ENCODE measurements at places on chromosomes 4 and X. TPM values are rescaled to one million over a fixed set of nuclear protein-coding genes. Genes with fewer than 3 reads are reported as not detected.

ADAM29 gene
- polyA plus RNA-seq, result not detected

ZFP92 gene
- 2.2 TPM for polyA plus RNA-seq

GRCh38 chrX:47358387-47359065 is 11.9 kb upstream of the ZNF157 start:
- no peak for DNase-seq

DNA sequence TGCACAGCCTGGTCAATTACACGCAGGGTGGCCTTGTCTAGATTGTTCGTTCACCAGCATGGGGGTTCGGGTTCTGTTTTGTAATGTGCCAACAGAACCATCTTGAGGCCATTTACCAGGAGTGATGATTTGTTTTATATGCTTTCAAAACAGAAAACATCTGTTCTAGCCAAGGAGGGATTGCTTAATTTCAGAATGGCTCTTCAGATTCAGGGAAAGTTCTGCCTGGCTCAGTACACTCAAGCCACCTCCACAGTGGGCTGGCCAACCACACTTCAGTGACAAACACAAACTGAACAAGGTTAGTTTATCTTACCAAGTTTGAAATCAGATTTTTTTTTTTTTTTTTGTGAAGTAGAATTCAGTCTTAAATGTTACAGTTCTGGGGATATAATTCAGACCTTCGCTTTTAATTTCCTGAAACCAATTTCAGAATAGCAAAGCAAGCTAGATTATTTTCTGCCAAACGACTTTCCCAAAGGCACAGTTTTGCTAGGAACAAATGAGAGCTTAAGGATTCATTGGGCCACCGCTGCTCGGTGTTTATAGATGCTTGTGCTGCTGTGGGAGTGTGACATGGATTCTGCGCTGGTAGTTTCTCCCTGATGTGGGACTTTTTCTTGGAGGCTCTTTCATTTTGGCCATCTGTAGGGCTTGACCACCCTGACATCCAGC is 23.4 kb downstream of the SMS start:
- DNase-seq, result no peak

TTC29 gene
- polyA plus RNA-seq, result not detected

DNA sequence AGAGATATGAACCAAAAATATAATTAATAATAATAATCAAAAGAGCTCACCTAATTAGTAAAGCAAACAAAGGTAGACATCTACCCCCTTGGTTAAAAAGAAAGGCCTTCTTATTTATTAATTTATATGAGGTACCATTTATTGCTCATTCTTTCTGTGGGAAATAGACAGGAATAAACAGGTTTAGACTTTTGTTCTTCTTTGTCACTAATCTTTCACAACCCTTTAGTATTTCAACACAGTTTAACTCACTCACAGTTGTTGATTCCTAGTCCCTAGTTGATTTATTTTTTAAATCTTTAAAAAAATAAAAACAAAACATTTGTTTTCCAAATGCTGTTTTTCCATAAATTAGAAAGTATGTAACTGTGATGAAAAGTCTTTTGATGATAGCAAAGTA is 5.6 kb downstream of the PPARGC1A start:
- no peak for DNase-seq

SPANXC gene
- polyA plus RNA-seq, result not detected

DNA sequence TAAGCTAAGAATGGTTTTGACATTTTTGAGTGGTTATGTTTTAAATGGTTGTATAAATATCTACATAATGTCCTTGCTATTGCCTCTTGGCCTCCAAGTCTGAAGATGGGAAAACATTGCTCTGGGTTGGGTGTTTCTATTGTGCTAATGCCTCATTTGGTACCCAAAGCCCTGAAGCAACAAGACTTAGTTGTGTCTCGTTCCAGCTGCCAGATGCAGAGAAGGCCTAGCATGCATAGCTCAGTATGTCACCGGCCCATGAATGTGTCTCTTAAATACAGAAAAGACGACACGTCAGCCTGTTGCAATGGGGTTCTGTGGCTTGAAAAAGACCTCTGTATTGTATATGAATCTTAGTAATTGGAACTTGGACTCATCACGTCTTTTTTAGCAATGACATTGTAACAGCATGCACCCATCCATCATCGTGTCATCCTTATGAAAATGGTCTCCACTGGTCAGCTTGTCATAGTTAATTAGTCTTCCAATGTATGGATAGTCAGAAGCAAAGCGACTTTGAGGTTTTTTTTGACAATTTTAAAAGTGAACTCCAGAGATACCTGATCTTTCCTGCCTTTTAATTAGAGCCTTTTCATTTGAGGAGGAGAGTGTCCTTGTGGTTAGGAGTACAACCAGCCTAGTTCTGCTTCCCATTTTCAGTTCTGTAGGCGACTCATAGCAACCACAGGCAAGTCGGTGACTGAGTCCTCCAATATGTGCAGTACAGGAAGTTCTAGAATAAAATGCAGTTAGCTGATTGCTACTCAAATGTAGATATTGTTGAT is 126.4 kb upstream of the GATB start:
- no peak for DNase-seq

DNA sequence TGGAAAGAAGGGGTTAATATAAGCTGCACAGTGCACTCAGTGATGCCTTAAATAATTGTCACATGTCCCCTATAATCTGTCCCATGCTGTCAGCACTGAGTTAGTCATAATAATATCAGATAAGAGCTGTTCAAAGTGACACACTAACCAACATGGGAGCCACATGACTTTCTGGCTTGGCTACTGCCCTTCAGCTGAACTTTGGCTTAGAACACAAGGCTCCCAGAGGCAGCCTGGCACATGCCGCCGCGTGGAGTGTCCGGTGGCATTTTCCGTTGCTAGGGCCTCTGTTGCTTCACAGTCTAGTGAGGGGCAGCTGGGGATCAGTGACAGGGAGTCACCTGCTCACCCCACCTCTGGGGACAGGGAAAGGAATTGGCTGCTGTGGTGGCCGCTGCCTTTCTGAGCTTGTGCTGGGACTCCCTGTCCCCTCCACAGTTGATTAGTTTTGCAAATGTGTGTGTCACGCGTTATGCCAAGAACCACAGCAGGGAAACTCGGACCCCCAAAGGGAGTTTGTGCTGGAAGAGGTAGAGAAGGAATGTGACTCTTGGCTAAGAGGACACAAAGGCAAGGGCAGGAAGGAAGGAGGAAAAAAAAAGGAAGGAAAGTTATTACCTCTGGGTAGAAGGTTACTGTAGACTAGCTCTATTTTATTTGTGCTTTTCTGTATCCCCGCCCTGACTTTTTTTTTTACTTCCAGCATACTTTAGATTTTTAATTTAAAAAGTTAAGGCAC is 41.1 kb upstream of the PPARGC1A start:
- DNase-seq, result peak; percentile 26

GRCh38 chr4:68375667-68376559 is 26.0 kb upstream of the YTHDC1 start:
- peak; percentile 4 for DNase-seq

- DNase-seq, result no peak
Observed at GRCh38 chr4:110945600-110945999, 322.7 kb upstream of the PITX2 start.

CCDC160 gene
- 0.21 TPM for polyA plus RNA-seq

SPANXA1 gene
- polyA plus RNA-seq, result not detected

DNA sequence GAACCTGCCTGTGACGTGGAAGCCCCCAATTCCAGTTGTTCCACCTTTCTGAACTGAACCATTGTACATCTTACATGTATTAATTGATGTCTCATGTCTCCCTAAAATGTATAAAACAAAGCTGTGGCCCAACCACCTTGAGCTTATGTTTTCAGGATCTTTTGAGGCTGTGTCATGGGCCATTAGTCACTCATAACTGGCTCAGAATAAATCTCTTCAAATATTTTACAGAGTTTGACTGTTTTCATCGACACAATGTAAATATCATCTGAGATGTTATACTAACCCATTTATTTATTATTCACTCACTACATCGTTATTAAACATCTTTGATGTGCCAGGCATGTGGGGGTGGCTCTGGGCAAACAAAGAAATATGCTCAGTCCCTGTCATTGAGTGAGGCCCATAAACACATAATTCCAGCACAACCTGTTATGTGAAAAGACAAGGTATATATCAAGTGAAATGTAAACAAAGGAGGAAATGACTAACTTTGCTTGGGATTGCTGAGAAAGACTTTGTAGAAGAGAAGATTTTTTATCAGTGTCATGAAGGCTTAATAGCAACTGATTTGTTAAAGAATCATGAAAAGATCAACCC is 34.5 kb upstream of the PPM1K start:
- no peak for DNase-seq

DNA sequence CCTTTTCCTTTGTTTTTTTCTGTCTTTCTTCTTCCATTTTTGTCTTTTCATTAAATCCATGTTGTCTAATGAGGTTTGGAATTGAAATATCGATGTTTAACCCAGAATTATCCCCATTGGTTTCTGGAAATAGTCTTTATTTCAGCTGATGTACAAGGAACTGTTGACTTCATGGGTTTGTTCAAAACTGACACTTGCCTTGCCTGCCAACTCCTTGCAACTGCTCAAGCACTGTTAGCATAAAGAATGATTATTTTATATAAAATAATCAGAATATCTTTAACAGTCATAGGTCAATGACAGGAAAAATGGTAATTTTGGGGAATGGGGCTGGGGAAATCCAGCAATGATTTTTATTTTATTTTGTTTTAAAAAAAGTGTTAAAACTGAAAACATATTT is 359.6 kb upstream of the LCORL start:
- DNase-seq, result no peak

FMR1NB gene
- not detected for polyA plus RNA-seq

GRCh38 chrX:103376118-103376978 is at the start of gene BEX3:
Gene BEX3, plus strand, starts transcription at chrX:103376538. Its CDS starts 984 bp downstream, at chrX:103377522.
- peak; percentile 58 for DNase-seq

DNA sequence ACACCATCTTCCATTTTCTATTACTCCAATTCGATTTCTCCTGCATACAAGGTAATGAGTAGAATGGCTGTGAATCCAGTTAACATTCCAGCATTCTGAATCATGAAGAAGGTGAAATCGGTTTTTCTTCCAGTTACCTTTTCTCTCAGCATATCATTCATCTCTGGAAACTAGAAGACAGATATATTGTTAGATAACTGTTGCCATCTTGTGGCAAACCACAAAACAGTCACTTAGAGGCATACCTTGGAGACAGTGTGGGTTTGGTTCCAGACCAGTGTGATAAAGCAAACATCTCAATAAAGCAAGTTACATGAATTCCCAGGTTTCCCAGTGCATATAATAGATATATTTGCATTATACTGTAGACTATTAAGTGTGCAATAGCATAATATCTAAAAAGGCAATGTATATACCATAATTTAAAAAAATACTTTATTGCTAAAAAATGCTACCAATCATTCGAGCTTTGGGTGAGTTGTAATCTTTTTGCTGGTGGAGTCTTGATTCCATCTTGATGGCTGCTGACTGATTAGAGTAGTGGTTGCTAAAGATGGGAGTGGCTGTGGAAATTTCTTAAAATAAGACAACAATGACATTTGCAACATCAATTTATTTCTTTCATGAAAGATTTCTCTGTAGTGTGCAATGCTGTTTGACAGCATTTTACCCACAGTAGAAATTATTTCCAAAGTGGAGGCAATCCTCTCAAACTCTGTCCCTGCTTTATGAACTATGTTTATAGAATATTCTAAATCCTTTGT is 82.1 kb downstream of the SLC39A8 start:
- peak; percentile 51 for DNase-seq

GRCh38 chr4:182190306-182190705 is 52.9 kb upstream of the TENM3 start:
- no peak for DNase-seq

DNA sequence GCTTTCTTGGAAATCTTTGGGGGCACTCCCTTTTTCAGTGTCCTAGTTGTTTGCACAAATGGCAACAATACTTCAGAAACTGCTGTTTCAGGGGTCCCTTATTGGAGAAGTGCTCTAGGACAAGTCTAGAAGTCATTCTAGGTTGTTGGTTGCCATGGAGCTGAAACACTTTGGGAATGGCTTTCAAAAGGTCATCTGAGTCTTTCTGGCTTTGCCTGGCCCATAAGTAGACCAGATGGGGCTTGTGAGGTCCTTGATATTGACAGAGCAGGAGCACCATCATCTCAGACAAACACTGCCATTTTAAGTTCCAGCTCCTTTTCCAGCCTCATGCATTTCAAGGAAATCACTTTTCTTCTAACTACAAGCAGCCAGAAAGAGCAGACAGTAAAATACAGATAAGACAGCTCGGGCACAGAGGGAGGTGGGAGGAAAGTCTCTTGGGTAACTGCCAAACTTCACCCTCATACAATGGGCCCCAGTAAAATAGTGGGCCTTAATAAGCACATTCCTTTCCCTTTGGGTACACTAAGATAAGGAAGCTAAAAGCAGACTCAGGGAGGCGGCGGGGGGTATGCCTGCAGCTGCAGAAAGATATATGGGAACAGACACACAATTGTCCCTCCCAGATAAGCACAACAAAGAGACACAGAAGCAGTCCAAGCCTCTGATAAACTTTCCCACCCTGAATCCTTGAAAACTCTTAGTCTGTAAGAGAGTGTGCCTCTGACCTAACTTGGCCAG is 8.5 kb upstream of the NXF3 start:
- no peak for DNase-seq

DNA sequence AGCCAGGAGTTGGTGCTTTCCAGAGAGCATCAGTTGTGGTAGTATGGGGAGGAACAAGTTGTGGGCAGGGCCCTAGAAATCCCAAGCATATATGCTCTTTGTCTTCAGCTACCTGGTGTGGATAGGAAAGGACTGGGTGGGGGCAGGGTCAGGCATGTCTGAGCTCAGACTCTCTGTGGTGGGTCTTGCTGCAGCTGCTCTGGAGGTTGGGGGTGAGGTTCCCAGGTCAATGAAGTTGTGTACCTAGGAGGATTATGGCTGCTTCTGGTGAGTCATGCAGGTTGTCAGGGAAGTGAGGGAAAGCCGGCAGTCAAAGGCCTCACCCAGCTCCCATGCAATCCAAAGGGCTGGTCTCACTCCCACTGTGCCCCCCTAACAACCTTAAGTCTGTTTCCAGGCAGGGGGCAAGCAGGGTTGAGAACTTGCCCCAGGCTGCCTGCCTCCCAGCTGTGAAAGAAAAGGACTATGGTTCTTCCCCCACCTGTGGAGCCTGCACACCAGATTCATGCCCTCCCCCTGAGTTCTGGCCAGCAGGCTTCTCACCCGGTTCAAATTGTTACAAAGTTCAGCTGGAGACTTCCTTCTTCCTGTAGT is 30.4 kb upstream of the QRFPR start:
- DNase-seq, result no peak

DNA sequence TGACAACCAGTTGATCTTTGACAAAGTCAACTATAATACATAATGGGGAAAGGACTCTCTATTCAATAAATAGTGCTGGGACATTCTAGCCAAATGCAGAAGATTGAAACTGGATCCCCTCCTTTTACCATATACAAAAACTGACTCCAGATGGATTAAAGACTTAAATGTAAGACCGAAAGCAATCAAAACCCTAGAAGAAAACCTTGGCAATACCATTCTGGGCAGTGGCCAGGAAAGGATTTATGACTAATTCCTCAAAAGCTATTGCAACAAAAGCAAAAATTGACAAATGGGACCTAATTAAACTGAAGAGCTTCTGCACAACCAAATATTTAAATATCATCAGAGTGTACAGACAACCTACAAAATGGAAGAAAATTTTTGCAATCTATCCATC is 185.1 kb downstream of the NPNT start:
- no peak for DNase-seq

- DNase-seq, result no peak
Observed at GRCh38 chrX:64395568-64395929, 297 bp upstream of the MTMR8 start.
